C1 segment of cervical spinal cord (tissue), 14 donors: ENCODE measurements at places on chromosomes 1 and 21.

DNA sequence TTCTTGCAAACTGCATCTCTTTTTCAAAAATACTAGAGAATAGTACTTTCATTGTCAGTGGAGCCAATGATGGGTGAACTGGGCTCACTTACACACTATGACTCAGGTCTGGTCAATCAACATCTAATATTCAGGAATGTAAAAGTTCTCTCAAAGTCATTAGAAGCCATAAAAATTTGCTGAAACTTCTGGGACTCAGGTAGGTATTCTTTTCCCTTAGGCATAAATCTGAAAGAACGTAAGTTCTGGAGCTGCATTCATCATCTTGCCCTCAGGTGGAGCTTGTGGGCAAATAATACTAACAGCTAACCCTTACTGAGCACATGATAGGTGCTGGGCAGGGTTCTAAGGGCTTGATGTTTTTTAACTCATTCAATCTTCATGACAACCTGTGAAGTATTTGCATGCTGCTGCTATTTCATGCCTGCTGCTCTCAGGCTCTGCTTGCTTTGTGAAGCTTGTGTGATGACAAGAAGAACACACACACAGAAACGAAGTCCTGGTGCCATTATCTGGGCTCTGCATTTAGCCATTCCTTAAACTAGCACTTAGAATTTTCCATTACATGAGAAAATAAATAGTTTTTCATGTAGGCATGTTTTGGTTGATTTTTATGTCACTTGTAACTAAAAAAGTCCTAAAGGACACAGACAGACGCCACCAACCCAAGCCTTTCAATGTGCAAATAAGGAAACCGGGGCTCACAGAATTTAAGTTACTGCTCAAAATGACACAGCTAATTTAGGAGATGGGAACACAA is 394.2 kb upstream of the LYPLAL1 start:
- no peak for DNase-seq

GRCh38 chr1:56754708-56755479 is 64.3 kb downstream of the FYB2 start:
- no peak for DNase-seq

DNA sequence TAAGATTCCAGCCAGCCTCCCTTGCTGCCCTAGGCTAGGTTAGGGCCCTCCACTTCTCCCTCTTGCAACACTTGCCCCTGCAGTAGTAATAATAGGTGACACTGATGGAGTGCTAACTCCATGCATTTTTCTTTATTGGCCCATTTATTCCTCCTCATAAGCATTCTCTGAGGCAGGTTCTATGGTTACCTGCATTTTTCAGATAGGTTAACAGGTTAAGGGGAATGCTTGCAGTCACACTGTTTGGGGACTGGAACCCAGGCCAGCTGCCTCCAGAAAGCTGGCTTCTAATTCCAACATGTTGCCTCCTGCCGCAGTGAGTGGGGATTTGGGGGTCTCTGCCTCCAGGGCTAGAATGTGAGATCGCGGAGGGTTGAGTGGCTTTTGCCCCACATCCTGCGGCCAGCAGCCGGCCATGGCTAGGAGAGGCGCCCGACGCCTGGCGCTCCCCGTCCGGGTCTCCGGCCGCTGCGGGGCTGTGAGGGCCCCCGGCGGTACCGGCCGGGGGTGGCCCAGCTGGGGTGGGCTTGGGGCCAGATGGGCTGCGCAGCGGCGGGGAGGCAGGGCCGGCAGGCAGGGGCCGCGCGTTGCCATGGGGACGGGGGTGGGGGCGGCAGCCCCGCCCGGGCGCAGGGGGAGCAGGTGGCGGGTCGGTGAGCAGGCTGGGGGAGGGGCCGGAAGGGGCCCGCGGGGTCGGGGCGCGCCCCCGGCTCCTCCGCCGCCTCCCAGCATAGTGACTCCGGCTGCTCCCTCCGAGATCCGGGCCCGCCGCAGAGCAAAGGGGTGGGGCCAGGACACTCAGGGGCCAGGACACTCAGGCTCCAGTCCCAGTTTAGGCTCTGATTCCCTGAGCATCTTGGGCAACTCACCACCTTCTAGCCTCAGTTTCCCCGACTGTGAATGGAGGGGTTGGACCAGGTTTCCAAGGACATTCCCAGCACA is 68.4 kb upstream of the SSBP3 start:
- DNase-seq, result no peak

GRCh38 chr21:46207006-46207919 is 21.3 kb downstream of the LSS start:
- DNase-seq, result no peak

GRCh38 chr21:39007532-39007931 is 175.7 kb downstream of the PSMG1 start:
- DNase-seq, result no peak

- DNase-seq, result no peak
Measured at GRCh38 chr1:225610539-225610938, 42.4 kb downstream of the ENAH start.

DNA sequence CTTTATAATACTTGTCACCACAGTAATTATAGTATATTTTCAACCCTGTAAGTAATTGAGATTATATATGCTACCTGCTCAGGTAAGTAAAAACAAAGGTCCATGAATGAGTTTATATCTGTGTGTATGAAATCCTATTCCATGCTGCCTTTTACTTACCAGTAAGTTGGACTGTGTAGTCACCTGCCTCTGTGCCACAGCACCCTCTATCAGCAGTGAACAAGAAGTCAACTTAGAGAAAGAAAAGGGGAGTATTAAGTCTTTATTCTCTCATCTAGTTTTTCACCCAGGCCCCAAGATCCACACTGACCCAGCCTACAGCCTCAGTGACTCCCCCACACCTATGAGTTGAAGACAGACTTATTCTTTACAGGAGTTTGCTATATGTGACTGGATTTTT is 36.9 kb upstream of the IFI16 start:
- DNase-seq, result no peak

- DNase-seq, result no peak
Measured at GRCh38 chr1:226486161-226486560, 62.4 kb upstream of the STUM start.

GRCh38 chr1:109395602-109396512 is 1.9 kb downstream of the SORT1 start:
- no peak for DNase-seq

DNA sequence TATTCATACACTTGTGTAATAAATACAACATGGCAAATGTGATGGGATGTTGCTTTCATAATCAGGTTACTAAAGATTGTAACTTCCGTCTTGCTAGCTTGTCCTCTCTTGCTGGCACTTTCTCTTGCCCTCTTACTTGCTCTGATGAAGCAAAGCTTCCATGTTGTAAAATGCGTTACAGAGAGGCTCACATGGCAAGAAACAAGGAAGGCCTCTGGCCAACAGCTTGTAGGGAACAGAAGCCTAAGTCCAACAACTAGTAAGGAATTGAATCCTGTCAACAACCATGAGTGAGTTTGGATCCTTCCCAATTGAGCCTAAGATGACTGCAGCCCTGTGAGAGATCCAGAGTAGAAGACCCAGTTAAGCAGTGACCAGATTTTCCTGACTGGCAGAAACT is 15.4 kb downstream of the TMED5 start:
- no peak for DNase-seq

DNA sequence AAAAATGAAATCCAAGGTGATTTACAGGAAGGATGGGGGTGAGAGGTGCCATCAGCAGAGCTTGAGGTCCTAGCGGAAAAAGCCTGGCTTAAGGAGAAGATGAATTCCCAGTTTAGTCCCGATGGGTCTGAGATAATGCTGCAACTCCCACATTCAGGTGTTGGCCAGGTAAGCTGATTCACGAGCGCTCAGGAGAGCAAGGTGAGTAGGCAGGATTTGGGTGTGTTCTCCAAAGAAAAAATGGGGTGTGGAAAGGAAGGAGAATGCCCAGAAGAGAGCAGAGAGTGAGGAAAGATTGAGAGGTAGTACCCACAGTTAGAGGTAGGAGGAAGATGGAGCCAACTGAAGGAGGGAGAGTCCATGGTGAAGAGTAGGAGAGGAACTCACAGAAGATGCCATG is 12.5 kb downstream of the RIMS3 start:
- no peak for DNase-seq

GRCh38 chr1:225977937-225978748 is 21.0 kb downstream of the SDE2 start:
- no peak for DNase-seq

- DNase-seq, result no peak
Measured at GRCh38 chr1:57530206-57530910, 106.5 kb upstream of the DAB1 start.

DNA sequence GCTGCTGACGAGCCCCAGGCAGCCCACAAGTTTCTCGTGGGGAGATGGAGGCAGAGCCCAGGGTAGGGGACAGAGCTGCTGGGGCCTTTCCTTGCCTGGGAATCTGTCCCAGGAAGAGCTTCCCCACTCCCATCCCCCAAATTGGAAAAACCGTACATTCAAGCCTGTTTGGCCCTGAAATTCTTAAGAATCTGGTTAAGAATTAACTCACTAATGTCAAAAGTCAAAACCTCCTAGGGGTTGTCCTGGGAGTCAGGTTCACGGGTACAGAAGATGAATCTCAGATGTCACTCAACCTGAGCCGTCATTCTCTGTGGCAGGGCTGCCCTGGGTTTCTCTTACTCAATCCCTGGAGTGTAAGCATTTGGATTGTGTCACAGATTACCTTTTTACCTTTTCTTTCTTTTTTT is 8.4 kb downstream of the C1orf115 start:
- DNase-seq, result no peak

DNA sequence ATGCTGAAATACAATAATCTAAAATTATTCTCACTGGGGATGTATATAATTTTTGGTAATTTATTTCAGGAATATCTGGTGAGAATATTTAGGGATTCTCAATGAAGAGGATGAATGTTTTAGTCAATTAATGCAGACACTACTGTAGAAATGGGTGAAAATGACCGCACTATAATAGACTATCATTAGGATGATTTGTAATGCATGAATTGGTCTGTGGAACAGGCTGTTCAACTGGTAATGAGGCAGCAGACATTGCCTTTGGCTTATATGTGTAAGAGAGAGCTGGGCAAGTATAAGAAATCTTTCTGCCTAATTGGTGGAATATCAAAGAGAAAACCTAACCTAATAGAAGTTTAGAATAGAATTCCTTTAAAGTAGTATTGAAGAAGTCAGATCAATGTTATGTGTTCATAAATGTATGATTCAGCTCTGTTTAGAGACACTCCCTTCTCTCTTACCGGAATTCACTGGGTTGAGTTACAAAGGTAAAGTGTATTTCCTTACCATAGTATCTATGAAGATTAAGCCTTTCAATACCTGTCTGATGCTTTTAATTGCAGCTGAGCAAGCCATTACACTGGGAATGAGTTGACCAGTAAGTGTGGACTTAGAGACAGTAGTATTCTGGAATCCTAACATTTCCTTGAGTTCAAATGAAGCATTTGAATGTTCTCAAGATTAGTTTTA is 274.5 kb downstream of the S1PR1 start:
- no peak for DNase-seq

- no peak for DNase-seq
Measured at GRCh38 chr1:163570071-163570470, 248.3 kb downstream of the NUF2 start.

GRCh38 chr1:167812972-167813371 is 91.2 kb downstream of the MPZL1 start:
- DNase-seq, result no peak

- DNase-seq, result no peak
Measured at GRCh38 chr1:43936431-43937151, 3.0 kb downstream of the ARTN start.

DNA sequence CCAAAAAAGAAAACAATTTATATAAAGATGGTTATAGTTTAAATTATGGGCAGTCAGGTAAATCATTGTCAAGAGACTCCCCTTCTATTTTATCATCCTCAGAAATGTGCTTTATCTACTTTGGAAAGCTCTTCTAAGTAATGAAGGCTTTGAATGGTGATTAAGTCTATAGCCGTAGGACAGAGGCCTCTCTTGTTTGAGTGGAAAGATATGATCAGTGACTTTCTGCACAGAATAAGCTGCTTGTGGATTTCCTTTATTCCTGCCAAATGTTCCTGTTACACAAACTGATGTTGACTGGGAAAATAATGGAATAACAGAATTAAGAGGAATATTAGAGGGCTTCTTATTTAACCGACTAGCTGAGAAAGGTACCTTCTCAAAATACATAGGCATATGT is 174.6 kb upstream of the IVNS1ABP start:
- no peak for DNase-seq

DNA sequence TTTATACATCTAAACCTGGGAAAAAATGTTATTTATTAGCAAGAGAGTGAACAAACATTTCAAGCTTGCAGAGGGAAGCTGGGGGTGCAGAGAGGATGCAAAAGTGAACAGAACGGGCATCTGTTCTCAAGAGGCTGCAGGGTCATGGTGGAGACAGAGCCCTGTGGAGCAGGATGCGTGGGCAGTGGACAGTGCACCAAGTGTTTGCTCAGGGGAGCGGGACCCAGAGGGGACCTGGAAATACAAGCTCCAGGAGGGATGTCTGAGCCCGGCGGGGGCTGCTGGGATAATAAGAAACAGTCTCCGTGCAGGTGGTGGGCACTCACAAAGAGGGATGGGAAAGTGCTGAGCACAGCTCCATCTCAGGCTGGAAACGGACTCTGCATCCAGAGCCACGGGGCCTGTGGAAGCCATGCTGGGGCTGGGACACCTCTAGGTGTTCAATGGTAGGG is 105.3 kb upstream of the SLC45A1 start:
- DNase-seq, result no peak
